ENCODE measurements at places on chromosomes 13 and 19.

DNA sequence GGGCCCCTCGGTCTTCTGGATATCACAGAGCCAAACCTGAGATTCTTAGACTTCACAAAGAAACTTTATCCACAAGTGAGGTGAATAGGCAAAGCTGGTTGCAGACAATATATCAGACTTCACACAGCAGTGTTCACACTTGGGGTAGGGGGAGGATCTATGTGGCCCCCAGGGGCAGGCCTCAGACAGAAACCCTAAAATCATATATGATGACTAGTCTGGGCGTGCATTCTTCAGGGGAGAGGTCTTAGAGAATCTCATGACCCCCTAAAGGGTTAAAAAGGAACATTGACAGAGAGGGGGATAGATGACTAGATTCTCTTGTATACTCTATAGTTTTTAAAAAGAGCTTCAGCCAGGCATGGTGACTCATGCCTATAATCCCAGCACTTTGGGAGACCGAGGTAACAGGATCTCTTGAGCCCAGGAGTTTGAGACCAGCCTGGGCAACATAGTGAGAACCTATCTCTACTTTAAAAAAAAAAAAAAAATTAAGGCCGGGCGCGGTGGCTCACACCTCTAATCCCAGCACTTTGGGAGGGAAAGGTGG lies 2.8 kb downstream of the TYROBP start:
- no peak for DNase-seq

GRCh38 chr13:46179491-46179908 lies 2.5 kb downstream of the LCP1 start:
- no peak for DNase-seq

DNA sequence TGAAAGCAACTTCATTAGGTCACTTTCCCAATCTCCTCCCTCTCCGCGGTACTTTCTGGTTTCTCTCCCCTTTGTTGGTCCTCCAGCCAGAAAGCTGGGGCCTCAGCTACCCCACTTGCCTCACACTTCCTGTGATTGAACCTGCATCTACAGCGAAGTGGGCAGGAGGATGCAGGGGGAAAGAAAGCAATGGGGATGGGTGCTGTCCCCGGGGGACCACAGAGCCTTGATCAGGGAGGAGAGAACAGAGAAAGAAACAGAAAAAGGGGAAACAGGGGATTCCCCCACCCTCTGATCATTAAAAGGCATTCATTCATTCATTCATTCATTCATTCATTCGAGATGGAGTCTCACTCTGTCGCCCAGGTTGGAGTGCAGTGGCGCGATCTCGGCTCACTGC lies 74.2 kb downstream of the TRPM4 start:
- no peak for DNase-seq

DNA sequence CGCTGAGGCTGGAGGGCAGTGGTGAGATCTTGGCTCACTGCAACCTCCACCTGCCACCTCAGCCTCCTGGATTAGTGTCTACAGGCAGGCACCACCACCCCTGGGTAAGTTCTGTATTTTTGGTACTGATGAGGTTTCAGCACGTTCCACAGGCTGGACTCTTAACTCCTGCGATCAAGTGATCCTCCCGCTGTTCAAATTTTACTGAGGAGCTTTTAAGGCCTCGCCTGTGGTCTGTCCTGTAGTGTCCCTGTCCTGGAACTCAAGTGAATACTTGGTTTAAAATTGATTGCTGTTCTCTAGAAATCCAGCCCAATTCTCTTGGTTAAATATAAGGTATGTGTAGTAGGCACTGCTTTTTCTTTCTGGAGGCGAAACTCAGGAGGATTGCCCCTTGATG lies 65.2 kb downstream of the DPRX start:
- DNase-seq: no peak

GRCh38 chr19:54137699-54138488 lies at the start of gene CNOT3:
CNOT3 (plus strand) TSS chr19:54137762; CDS start chr19:54142979, 5,217 bp downstream.
- no peak for DNase-seq

Measured in fibroblast of the conjunctiva (primary cell).